ENCODE measurements at places on chromosomes 2 and 18.

DNA sequence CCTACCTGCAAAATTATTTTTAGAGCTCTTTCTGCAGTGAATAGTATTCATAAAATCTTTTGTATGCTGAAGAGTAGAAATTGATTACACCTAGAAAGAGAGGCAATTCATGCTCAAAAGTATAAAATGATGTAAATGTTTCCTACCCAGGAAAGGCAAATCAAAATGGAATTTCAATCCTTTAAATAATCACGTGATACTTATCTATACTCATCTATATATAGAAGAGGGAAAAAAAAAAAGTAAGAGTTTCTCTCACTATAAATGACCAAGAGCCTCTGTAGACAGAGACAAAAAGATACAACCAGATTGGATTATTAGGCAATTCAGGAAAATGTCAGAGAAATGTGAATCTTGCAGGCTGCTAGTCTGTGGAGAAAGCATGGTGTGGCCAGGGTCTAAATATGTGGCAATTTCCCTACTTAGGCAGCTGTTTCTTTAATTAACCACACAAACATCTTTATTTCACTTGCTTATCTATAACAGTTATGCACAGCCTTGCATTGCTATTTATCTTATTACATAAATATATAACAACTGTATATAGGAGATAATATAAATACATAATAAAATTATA lies 39.5 kb downstream of the METTL8 start:
- no peak for DNase-seq

- peak; percentile 48 for DNase-seq
Measured at GRCh38 chr18:79524181-79525078, 128.7 kb downstream of the NFATC1 start.

DNA sequence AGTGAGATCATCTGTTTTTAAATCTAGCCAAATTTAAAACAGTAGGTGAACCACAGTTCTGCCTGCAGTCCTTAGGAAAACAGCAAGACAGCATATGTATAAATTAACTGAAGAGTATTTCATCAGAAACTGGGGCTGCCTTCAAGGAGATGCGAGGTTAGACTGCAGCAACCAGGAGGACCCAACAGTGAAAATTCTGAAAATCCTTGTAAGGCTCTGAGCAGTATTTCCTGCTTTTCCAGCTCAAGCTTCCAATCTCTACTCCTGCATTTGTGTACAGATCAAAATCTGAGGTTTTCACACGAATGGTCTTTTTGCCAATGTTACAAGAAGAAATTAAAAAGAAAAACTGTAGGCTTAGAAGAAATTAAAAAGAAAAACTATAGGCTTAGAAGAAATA lies 43.7 kb downstream of the CERKL start:
- no peak for DNase-seq

DNA sequence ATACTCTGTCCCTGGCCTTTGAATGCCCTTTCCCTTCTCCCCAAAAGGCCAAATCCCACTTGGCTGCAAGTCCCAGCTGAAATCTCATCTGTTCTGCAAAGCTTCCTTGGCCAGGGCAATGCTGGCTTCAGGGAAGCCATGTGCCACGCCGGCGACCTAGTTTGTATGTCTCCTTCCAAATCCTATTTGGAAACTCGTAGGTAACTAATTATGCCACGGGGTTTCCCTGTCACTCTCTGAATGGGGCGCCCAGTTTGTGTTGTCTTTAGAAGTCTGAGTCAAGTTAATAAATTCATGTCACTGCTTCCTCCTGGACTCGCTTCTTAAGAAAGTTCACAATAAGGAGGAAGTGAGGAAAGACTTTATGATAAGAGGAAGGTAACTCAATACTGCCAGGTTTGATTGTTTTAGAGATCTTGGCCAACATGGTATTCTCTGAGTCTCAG lies 19.1 kb downstream of the FHL2 start:
- DNase-seq = no peak

GRCh38 chr2:5479265-5479928 lies 212.8 kb upstream of the SOX11 start:
- no peak for DNase-seq

GRCh38 chr2:202104286-202104870 lies 31.3 kb downstream of the KIAA2012 start:
- no peak for DNase-seq

DNA sequence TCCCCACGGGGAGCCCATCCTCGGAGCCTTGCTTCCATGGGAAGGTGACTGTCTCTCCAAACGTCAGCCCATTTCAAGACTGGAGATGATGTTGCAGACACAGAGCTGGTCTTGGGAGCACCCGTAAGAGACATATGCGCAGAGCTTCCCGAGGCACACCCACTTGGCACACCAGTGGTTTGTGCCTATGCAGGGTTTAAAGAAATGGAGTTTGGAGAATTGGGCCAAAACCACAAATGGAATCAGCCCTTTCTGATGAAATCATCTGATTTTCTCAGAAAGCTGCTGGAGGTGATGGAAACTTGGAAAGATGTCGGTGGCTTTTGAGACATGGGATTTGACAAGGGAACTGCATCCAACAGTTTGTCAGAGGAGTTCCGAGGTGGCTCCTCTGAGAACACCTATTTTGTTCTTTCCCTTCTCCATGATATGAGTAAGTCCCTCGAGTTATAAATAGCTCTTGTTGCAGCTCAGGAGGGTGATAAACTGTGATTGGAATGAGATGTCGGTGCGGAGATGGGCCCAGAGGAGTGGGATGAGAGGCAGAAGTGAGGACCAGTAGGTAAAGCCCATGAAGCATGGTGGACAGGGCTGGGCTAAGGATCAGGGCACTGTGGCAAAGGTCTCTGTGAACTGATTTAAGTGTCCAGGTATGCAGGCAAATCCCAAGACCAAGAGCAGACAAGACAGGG lies 225.7 kb downstream of the ACKR3 start:
- DNase-seq = no peak
